A549 (cell line): ENCODE measurements at places on chromosomes 12 and 14. TPM values are rescaled to one million over a fixed set of nuclear protein-coding genes. Genes with fewer than 3 reads are reported as not detected.

NANOG gene
- not detected in 3 replicates for polyA plus RNA-seq

LLPH gene
- polyA plus RNA-seq, result 32.4 to 35.3 TPM (median 32.5 TPM) in 3 replicates

HEATR5A gene
- polyA plus RNA-seq, result 23.4 to 29.5 TPM (median 25.3 TPM) in 3 replicates

TMEM121 gene
- 4.3 to 5.7 TPM (median 5.6 TPM) in 3 replicates for polyA plus RNA-seq

DNA sequence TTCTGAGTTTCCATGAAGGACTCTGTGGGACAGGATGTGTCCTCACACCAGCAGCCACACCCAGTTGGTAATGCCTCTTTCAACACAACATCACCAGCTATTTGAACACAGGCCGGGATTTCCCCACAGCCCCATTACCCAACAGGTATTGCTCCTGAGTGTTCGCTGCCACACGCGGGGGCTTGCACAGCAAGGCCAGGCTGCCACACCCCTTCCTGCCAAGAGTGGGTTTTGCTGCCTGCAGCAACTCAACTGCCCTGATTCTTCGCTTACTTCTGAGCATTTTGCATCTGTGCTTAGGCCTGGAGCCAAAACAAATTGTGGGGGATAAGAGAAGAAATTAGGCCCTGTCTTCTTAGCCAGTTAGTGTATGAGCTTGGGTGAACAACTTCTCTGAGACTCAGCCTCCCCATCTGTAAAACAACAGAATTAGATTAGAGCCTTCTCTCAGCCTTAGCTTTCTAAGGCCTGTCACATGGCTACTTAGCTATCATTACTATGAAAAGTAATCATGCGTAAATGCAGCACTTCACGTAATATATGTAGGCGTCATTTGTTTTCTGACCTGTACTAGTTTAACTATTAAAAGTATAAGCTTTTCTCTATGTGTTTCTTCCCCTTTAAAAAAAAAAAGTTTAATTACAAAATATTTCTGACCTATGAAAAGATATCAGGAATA is 20.0 kb downstream of the CKAP4 start:
- DNase-seq, result peak; percentile 48

- DNase-seq, result no peak
Observed at GRCh38 chr12:132339856-132340255, 10.5 kb upstream of the GALNT9 start.

GRCh38 chr12:132194056-132194455 is 49.8 kb downstream of the NOC4L start:
- DNase-seq, result peak; percentile 79

GRCh38 chr12:82412246-82412645 is 53.9 kb downstream of the METTL25 start:
- no peak for DNase-seq

DNA sequence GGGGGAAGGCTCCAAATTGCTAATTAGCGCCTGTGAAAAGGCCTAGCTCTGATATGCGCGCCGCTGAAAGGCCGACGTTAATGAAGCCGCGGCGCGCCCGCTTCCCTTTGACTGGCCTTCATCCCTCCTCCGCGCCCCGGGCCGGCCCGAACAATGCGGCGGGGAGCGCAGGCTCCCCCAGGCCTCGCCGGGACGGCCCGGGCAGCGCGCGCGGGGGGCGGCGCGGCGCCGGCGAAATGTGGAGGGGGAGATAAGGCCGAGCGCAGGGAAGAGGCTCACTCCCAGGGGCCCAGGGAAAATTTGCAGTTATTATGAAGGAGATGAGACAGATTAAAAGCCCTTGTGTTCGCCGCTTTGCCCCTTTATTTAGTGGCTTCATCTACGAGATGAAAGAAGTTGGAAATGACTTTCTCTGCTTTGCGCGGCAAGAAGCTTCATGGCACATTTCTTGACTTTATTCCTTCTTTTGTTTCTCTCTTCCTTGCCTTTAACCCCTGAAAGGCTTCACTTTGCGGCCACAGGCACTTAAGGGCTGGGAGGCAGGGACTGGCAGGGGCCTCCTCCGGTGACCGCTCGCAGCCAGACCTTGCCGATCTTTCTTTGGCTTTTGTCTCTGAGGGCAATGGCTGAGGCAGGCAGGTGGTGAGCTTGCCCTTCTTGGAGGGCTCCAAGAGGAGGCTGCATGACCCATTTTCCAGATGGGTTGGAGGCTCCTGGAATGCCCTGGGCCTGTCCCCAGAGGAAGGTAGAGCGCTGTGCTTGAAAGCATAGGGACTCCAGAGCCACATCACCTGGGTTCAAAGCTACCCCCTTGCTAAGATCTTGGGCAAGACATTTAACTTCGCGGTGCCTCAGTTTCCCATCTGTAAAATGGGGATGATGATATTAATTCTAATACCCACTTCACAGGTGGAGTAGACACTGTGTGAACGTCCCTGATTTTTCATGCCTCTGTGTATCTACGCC is 12.7 kb upstream of the GPATCH2L start:
- no peak for DNase-seq

DNA sequence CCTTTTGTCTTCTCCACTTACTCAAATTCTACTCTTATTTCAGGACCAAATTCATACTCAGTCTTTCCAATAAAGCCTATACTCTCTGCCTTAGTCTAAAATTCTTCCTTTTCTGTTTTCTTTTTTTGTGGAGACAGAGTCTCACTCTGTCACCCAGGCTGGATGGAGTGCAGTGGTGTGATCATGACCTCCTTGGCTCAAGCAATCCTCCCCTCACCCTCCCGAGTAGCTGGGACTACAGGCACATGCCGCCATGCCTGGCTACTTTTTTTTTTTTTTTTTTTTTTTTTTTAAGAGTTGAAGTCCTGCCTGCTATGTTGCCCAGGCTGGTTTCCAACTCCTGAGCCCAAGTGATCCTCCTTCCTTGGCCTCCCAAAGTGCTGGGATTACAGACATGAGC is 11.9 kb downstream of the SRP54 start:
- DNase-seq, result no peak

DNA sequence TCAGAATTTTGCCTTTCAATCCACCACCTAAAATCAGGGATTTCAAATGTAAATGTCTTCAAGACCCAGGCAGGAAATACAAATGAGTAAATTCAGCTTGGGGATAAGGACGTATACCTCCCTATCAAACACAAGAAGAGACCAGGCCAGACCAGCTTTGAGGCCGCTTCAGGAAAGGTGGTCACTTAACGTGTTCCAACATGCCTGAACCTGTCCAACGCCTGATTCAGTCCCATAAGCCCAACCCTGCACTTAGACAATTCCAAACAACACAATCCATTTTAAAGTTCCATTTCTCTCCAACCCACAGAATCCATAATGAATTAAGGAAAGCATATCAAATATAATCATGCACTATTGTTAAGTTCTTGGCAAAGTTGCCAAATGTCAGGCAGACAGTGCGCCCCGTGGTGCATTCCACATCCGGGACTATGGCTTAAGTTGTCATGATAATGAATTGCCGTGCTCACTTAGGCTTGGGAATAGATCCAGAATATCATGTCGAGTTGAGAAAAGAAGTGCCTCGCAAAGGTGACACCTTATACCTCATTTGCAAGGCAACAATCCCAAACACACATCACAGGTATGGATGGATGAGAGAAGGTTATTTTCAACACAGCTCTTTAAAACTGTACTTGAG is 35.5 kb downstream of the CCDC60 start:
- no peak for DNase-seq

- DNase-seq, result no peak
Observed at GRCh38 chr12:4954621-4955354, 45.1 kb downstream of the KCNA1 start.

DNA sequence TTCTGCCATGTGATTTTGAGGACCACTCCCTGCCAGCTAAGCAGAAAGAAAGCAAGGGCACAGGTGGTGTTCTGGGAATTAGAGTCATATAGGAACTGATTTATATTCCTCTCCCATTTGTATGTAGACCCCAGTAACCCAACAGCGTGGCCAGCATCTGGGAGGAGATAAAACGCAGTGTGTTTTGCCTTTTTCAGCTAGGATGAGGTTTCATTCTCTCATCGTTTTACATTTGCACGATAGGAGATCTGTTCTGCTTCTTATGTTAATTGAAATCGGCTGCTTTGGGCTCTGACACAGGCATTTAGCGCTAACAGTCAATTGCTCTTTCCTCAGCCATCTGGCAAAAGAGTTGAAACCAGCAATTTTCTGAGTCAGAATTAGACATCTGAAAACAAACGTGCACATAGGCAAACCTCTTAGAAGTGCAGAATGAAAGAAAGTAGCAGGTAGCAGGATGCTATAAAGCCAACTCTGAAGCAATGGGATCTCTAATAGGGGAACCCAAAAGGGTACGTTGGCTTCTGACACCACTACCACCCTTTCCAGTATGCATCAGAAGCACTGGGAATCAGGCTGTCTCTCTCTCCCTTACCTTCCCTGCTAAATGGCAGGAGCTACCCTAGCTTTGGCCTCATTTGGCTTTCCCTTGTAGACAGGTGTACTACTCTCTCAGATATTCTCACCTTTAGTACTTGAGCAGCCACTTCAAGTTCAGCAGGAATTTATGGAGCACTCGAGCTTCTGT is 219.1 kb downstream of the PHLDA1 start:
- no peak for DNase-seq
